Globus pallidus (tissue), 1 donor: ENCODE measurements at places on chromosomes 7 and 10.

- no peak for DNase-seq
These were observed 120.2 kb downstream of the SORBS1 start for GRCh38 chr10:95440756-95441546.

GRCh38 chr10:101130984-101131961 is at the start of gene TLX1:
TLX1 (plus strand) TSS chr10:101131300; CDS start chr10:101131542, 242 bp downstream.
- no peak for DNase-seq

DNA sequence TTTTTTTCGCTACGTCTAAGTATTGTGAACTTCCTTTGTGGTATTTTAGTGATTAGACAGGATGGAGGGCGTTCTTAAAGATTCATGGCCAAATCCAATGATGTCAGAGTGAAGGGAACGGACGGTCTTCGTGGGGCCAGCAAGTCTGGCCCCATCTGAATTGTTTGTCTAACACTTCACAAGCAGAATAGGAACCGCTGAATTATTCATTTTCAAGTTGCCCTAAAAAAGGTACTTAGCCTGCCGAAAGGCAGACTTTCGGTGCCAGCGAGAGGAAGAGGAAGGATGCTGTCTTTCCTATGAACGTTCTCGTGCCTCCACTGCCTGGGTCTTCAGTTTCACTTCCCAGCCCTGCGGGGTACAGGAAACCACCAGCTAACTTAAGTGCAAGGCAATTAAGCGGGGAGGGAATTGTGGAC is 145.7 kb upstream of the SH2B2 start:
- DNase-seq = peak; percentile 45

DNA sequence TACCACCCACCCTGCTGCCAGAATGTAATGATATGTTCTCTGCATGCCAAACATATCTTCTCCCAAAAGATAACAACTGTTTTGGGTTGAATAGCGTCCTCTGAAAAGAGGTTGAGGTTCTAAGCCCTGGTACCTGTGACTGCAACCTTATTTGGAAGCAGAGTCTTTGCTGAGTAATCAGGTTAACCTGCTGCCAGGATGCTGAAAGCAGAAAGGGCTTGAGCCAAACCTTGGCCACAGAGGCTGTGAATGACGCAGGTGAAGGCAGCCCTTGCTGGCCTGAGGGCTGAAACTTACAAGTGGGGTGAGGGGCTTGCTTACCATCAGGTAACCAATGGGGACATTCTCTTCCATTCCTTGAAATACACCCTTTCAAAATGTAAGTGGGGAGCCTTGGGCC is 151.8 kb upstream of the RHEB start:
- DNase-seq = no peak

- no peak for DNase-seq
These were observed 20.2 kb downstream of the DNAJB9 start for GRCh38 chr7:108589874-108590273.

GRCh38 chr10:7481368-7481765 is 70.5 kb upstream of the SFMBT2 start:
- no peak for DNase-seq

DNA sequence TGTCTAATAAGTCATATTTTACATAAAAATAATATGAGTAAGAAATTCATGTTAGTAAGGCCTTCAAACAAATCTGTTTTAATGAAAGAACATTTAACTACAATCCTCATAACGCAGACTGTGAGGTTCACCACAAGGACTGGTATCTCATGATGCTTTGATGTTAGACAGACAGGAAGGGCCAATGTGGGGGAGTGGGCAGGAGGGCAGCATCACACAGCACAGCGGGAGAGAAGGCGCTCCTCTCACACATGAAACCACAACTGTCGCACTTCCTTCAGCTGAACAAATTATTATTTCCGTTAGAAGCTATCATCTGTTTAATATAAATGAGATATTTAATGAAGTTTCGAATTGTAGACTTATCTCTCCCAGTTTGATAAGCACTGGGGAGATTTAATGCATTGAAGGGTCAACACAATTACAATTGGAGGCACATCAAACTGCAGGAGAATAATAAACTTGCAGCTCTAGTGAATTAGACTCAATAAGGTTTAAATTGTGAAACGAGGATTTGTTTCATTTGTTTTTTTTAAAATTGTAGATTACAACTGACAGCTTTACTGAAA is 466.1 kb downstream of the PARD3 start:
- DNase-seq = no peak

DNA sequence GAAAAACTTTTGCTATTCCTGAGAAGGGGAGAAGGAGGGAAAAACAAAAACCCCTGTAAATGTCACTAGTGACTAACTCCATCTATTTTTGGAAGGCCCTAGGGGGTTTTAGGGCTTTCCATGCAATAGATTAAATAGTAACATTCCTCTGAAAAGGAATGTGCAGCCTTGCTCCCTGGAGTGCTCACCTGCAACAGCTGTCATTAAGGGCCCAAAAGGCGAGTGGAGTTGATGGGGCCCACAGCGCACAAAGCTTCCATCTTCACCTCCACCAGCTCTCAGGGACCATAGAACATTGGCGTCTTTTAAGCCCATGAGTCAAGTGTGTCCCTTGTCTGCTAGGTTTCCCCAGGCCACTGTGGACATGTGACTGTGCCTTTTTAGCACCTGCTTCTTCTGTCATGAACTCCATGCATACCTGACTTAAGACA is 58.0 kb upstream of the IL6 start:
- no peak for DNase-seq

DNA sequence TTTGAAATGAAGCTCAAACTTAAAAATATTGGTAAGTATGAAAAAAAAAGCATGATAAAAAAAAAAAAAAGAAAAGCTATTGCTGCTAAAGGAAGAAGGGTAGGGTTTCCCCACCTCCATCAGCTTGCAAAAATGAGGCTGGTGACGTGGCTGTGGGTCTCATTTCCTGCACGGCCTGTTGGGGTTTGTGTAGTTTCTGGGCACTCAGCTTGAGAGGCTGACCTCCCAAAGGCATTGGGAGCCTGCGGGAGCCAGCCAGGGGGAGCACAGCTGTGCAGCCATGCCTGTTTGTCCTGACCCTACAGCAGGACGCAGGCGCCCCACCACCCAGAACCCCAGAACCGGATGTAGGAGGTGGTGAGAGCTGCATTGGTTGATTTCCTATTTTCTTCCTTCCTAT is 48.8 kb upstream of the CARD11 start:
- peak; percentile 16 for DNase-seq
